Activated naive CD8-positive, alpha-beta T cell treated with anti-CD3 and anti-CD28 coated beads for 36 hours (primary cell): ENCODE measurements at places on chromosomes 3 and 15.

GRCh38 chr15:64828985-64829384 is 3.5 kb upstream of the PIF1 start:
- no peak for DNase-seq

DNA sequence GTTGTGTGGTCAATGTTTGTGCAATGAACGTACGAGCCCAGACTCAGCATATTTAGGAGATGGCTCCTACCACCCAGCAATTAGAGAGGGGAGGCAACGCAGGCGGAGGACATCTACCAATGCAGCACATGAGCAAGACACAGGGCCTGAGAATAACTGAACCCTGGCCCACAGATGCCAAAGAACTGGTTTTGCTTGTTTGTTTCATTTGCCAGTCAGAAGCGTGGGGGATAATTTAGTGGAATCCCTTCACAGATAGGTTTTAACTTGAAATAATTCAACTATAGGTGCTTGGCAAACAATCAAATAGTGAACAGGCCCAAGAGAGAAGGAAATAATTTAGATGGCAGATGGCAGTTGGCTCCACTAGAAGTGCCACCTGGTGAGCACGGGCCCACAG is 54.8 kb downstream of the LIPC start:
- DNase-seq, result no peak

DNA sequence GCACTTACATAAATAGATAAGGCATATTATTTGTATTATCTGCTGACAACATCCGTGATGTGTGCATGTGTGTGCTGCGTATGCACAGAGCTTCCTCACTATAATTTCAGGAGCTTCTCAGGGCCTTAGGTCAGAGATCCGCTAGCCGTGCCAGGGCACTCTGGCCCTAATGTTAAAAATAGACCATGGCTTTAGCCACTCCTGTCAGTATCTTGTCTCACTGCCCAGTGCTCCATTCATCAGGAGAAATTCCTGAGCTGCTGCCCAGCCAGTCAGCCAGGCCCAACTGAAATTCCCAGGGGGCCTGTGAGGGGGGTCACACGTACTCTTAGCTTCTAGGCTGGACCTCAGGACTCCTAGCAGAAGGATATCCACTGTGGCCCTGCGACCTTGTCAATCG is 70.0 kb upstream of the ABHD2 start:
- DNase-seq, result no peak

DNA sequence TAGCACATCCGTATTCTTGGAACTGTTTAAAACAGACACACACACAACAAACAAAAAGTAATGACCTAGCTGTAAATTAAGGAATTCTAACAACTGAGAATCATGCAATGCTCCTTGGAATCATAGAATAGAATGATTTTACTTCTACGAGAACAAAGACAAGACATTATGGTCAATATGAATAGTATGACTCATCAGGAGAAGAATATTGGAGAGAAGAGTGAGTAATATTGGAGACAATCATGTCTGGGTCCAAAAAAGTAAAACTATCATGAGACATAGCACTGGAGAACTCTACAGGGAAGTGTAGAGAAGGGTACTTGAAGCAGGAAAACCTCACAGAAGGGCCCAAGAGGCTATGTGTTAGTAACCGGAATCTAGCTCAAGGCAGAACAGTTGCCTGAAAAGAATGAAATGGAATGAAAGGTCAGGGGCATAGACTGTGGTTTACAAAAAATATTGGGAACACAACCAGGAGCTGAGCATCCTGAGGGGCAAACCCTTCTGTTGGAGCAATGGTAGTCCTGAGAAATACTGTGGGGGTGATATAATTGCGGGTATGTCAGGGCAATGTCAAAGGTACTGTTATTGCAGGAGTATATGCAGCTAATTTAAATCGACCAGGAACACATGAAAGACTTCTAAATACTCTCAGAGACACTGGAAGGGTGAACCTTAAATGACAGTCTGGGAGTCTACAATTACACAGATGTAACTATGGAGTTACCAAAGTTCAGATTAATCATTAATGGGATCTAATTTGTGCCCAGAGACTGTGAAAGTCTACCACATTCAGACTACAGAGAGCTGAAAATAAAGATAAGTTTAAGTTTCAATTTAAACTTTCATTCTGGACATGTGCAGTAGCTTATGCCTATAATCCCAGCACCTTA is 201.2 kb downstream of the BCHE start:
- no peak for DNase-seq

DNA sequence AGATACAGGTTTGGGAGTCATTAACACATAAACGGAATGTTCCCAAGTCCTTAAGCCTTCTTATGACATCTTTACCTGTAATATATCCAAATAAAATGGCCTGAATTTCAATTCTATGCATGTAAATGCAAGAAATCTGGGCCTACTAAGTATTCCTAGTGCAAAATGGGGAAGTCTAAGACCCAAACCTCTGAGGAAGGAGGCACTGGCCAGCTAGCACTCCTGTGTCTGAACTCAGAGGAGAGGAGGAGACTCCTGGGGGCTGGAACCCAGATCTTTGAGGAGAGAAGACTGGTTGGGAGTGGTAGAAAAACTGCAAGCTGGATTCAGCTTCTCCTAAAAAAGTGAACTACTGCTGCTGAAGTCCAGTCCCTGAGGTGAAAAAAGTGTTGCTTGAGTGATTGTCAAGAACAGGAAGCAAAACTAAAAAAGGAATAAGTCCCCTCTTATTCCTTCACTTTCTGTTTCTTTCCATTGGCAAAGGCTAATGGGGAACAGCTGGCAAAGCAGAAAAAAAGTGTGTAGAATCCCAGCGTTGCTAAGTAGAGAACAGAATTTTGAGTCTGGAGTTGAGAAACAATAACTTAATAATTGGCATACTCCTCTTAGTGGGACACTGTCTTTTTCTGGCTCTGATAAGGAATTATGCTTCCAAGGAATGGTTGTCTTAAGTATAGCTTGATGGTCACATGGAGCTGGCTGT is 54.8 kb upstream of the ATP2C1 start:
- no peak for DNase-seq

GRCh38 chr3:22979581-22979980 is 223.5 kb upstream of the UBE2E2 start:
- DNase-seq, result no peak

- no peak for DNase-seq
Measured at GRCh38 chr3:30940740-30941139, 46.3 kb upstream of the GADL1 start.

- no peak for DNase-seq
Measured at GRCh38 chr3:23701716-23702597, 103.8 kb upstream of the UBE2E1 start.

- DNase-seq, result no peak
Measured at GRCh38 chr3:128496602-128497304, 3.8 kb upstream of the GATA2 start.
